ENCODE measurements at places on chromosomes 1 and 21. TPM values are rescaled to one million over a fixed set of nuclear protein-coding genes. Genes with fewer than 3 reads are reported as not detected.

ADGRL4 gene
- 92.6 TPM for total RNA-seq

FYB2 gene
- total RNA-seq, result not detected

SLC5A3 gene
- 71.6 TPM for total RNA-seq

CDC14A gene
- total RNA-seq, result 4.2 TPM

PADI3 gene
- 0.14 TPM for total RNA-seq

EXTL1 gene
- 0.30 TPM for total RNA-seq

CTSS gene
- total RNA-seq, result 4.2 TPM

EPHB2 gene
- total RNA-seq, result 58.8 TPM

COL11A1 gene
- 346 TPM for total RNA-seq

MAEL gene
- not detected for total RNA-seq

ATP6V0B gene
- total RNA-seq, result 154 TPM

FAM72A gene
- total RNA-seq, result 2.1 TPM

UBE2U gene
- not detected for total RNA-seq

LMX1A gene
- total RNA-seq, result not detected

PGLYRP4 gene
- not detected for total RNA-seq

SPRR1A gene
- total RNA-seq, result not detected

ACKR1 gene
- total RNA-seq, result not detected

FMO5 gene
- 0.32 TPM for total RNA-seq

RGS18 gene
- total RNA-seq, result not detected

IL24 gene
- total RNA-seq, result not detected

WNT9A gene
- 0.30 TPM for total RNA-seq

PLA2G2D gene
- not detected for total RNA-seq

PPFIA4 gene
- 24.6 TPM for total RNA-seq

KCNT2 gene
- total RNA-seq, result 4.8 TPM

PTPN22 gene
- total RNA-seq, result 1.5 TPM

TMEM269 gene
- total RNA-seq, result not detected

SH3D21 gene
- total RNA-seq, result 10.5 TPM

NUAK2 gene
- total RNA-seq, result 6.8 TPM

KCNE2 gene
- total RNA-seq, result not detected

FBLIM1 gene
- 141 TPM for total RNA-seq

IQCC gene
- total RNA-seq, result 0.97 TPM

FNDC5 gene
- total RNA-seq, result 0.37 TPM

CDC7 gene
- total RNA-seq, result 4.2 TPM

COX20 gene
- total RNA-seq, result 22.0 TPM

PDC gene
- not detected for total RNA-seq

MAP3K7CL gene
- 3.9 TPM for total RNA-seq

CD1E gene
- total RNA-seq, result not detected

KLHDC9 gene
- total RNA-seq, result 1.5 TPM
